Mesothelial cell of epicardium (in vitro differentiated cells): ENCODE measurements at places on chromosomes 2 and 18.

DNA sequence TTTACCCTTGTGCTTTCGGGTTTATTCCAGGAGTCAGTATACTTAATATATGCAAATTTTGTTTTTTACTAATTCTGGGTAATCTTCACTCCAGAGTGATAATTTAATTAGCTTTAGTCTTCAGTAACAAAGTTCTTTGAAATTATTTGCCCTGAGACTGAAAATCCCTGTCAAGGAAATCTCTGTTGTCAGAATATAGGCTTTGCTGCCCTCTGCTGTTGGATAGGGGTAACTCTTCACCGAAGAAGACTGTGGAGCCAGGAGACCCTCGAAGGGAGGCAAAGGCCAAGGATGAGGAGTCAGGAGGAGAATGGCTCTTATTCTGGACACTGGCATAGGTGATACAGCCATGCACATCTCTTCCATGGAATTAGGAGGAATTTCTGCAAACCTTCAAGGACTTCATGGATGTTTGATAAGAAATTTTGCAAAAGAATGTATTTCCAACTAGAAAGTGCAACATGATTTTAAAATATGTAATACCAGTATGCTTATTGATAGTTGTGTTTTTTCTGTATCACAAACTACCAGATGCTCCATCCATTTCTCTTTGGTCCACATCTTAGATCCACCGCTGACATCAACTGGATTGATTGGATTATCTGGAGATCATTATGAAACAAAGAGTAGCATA, 182.3 kb downstream of the RDH14 start:
- peak; percentile 51 for DNase-seq

GRCh38 chr2:171673905-171674304, 13.4 kb upstream of the DYNC1I2 start:
- DNase-seq: no peak

DNA sequence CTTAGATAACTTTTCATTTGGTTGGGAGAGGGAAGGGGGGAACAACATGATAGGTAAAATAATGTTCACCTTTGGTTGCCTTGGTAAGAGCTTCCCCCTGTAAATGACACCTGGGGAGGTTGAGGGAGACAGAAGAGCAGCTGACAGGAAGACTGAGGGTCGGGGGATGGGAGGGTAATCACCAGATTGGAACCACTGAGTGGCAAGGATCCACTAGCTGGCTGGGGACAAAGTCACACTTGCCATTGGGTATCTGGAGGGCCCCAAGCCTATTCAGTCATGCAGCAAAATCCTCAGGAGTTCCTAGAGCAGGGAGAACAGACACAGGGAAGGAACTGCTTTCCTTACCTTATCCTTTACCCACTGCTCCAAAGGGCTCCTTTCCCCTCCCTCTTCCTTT, 84.3 kb downstream of the MAPK4 start:
- no peak for DNase-seq

DNA sequence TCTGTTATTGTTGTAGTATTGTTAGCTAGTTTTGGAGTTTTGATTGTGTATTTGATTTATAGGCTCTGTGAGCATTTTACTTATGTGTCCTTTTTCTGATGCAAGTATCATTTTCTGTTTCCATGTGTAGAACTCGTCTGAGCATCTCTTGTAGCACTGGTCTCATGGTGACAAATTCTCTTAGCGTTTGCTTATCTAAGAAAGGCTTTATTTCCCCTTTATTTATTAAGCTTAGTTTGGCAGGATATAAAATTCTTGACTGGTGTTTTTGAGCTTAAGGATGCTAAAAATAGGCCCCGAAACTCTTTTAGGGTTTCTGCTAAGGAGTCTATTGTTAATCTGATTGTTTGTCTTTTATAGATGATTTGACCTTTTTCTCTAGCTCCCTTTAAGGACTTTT, 57.6 kb upstream of the THUMPD2 start:
- DNase-seq: no peak

GRCh38 chr2:212970132-212970531, 181.3 kb downstream of the IKZF2 start:
- DNase-seq: no peak

GRCh38 chr18:34352385-34353163, 127.9 kb upstream of the NOL4 start:
- DNase-seq: no peak

DNA sequence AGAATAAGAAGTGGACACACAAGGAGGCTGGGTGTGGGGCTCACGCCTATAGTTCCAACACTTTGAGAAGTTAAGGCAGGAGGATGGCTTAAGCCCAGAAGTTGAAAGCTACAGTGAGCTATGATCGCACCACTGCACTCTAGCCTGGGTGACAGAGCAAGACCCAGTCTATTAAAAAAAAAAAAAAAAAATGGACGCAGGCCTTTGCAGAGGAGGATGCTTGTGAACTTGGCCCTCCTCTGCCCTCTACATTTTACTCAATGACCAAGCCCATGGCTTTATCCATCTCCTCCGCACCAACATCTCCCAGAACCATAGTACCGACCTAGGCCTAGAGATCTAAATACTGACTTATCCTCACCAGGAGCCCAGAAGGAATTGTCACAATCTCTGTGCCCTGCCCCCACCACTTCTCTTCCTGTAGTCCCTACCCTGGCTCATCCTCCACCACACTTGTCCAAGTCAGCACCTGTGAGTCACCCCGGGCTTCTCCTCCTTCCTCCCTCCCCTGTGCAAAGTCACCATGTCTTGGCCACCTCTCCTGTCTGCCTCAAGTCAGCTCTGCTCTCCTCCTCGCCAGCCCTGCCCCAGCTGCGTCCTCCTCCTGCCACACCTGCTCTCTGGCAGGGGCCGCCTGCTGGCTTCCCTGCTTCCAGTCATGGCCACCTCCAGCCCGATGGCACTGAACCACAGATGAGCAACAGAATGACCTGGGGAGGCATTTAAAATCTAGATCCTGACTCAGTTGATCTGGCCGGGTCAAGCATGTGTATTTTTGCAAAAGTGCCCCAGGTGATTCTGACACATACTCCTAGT, 35.8 kb upstream of the ASPRV1 start:
- peak; percentile 26 for DNase-seq
